ENCODE measurements at places on chromosomes 11 and 22. TPM values are rescaled to one million over a fixed set of nuclear protein-coding genes. Genes with fewer than 3 reads are reported as not detected.

GPHA2 gene
- total RNA-seq, result not detected

CBLIF gene
- not detected for total RNA-seq

- DNase-seq, result no peak
Measured at GRCh38 chr11:91857179-91857578, 367.4 kb upstream of the FAT3 start.

DNA sequence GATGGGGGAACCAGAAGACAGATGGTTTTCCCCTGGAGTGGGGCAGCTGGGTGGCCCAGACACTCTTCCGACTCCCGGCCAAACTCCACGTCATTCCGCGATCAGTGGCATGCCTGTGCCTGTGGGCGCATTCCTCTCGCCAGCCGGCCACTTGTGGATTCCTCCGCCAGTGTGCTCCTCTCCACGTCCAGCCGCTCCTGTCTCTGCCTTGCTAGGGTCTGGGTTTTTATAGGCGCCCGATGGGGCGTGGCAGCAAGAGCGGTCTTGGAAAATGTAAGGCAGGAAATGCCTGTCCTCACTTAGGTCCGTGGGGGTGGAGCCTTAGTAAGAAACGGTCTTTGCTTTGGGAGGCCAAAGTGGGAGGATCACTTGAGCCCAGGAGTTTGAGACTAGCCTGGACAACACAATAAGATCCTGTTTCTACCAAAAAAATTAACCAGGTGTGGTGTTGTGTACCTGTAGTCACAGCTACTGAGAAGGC is 81.6 kb upstream of the SEPTIN5 start:
- DNase-seq, result peak; percentile 81

GRCh38 chr11:63343130-63343529 is 26.5 kb upstream of the SLC22A9 start:
- no peak for DNase-seq

- peak; percentile 67 for DNase-seq
Measured at GRCh38 chr22:22884010-22884887, 3.4 kb upstream of the IGLL5 start.

GRCh38 chr22:34885852-34886251 is 180.1 kb upstream of the ISX start:
- DNase-seq, result no peak

FOLR1 gene
- not detected for total RNA-seq

GRCh38 chr22:23769321-23769965 is 1.7 kb upstream of the CHCHD10 start:
- DNase-seq, result no peak

- no peak for DNase-seq
Measured at GRCh38 chr11:74493791-74494630, 487 bp upstream of the LIPT2 start.

DNA sequence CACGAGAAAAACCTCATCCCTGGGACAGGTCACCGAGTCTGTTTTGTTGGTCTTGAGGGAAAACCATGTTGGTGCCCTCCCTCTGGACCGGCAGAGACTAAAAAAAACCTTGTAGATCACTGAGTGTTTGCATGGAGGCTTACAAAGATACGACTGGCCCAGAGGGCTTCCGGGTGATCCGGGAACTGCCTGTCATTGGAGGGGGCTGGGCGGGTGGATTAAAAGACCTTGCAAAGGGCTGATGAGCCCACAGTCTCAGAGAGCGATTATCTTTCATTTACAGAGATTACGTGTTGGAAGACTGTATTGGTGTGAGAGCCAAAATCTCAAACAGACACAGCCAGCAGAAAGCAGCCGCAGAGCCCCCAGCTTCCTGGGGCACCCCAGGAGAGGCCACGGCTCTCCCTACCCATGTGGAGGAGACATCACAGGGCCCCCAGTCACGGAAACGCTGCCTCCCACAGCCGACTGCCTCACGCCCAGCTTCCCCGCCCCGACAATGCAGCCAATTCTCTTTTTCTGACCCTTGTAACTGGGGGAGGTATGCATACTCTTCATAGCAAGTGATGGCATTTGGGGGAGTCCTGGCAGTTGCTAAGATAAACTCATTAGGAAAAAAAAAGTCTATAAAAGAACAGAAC is 426.4 kb downstream of the CTTN start:
- no peak for DNase-seq

- DNase-seq, result no peak
Measured at GRCh38 chr22:47114813-47115517, 352.5 kb downstream of the TBC1D22A start.

GRCh38 chr11:20315800-20316199 is 47.7 kb upstream of the HTATIP2 start:
- DNase-seq, result no peak

DNA sequence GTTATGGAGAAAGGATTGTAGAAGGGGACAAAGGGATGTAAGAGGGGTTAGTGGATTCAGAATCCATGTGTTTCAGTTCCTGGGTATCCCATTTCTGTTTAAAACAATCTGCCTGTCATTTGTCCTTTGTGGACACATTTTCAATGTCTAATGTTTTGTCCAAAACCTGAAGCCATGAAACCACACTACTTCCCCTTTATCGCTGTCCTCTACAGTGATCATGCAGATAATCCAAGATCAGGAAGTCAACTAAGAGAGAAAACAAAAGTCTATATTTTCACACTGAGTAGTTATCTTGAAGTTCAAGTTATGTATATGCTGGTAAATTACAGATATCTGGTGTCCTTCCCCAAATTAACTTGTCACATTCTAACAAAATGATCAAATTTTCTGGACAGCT is 457.0 kb downstream of the NTM start:
- no peak for DNase-seq

RIBC2 gene
- 0.56 TPM for total RNA-seq

GRCh38 chr11:76609736-76610370 is 60.7 kb downstream of the LRRC32 start:
- peak; percentile 81 for DNase-seq

DNA sequence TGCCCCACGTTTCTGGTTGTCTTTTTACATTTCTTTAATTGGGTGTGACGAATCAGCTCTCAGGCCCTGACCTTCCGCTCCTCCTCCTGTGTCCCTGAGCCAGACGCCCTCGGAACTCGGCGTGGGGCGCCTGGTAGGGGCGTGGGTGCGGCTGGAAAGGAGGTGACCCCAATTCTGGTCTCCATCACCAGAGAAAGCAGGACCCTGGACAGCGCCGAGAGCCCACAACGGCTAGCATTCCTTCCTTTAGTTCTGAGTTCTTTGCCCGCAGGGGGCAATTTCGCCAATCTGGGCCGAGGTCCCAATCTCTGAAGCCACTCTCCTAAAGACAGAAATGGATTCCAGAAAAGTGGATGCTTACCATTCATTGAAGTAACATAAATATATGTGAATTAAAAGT is 11.7 kb upstream of the RBMXL2 start:
- DNase-seq, result no peak

DNA sequence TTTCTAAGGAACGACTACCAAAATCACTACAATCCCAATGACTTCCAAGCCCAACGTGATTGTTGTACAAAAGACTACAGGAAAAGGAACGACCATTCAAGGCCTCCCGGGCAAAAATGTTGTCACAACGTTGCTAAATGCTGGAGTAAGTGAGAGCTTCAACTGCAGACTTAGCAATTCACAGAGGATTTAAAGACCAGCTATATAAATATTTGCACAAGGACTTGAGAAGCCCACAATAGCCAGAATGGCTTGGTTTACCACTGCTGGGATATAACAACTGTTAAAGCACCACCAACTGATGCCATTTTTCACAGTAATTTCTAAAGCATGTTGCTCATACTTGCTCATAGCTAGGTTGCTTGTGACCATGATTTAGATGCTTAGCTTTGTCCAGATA is 78.3 kb downstream of the EMSY start:
- no peak for DNase-seq

- no peak for DNase-seq
Measured at GRCh38 chr11:95762534-95762933, 27.0 kb downstream of the FAM76B start.

FEN1 gene
- total RNA-seq, result 19.8 TPM

ZNF195 gene
- 18.5 TPM for total RNA-seq

DNA sequence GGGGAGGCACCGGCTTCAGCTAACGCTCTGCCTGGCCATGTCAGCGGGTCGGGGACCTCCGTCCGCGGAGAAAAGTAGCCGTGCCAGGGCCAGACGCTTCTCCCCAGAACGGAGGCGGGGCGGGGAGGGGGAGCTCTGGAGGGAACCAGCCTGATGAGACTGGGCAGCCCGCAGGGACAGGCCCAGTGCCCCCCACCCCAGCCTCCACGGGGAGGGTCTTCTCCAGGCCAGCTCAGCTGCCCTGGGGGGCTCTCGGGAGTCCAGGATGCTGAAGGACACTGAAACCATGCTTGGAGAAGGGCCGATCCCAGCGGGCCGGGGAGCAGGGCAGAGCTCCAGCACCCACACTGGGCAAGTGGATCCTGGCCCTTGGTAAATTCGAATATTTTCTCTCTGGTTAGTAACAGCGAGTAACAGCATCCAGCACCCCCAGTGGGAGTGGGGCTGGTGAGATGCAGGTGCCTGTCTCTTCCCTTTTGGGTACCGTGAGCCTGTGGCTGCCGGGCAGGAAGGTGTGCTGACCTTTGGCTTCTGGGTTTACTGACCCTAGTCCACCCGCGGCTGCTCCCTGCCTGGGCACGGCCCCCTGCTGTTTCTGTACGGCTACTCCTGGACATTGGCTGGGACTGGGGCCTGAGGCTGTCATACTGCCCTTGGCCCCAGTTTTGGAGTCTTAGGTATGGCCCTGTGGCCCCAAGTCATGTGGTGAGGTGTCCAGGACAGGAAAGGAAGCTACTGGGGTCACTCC is 35.8 kb downstream of the GRAMD4 start:
- DNase-seq, result no peak

KRTAP5-10 gene
- 0.30 TPM for total RNA-seq

Data from osteocyte (in vitro differentiated cells).